Activated naive CD4-positive, alpha-beta T cell treated with anti-CD3 and anti-CD28 coated beads, Interleukin-2, amount 50 U/mL, for 72 hours (primary cell): ENCODE measurements at places on chromosomes 7 and 10.

DNA sequence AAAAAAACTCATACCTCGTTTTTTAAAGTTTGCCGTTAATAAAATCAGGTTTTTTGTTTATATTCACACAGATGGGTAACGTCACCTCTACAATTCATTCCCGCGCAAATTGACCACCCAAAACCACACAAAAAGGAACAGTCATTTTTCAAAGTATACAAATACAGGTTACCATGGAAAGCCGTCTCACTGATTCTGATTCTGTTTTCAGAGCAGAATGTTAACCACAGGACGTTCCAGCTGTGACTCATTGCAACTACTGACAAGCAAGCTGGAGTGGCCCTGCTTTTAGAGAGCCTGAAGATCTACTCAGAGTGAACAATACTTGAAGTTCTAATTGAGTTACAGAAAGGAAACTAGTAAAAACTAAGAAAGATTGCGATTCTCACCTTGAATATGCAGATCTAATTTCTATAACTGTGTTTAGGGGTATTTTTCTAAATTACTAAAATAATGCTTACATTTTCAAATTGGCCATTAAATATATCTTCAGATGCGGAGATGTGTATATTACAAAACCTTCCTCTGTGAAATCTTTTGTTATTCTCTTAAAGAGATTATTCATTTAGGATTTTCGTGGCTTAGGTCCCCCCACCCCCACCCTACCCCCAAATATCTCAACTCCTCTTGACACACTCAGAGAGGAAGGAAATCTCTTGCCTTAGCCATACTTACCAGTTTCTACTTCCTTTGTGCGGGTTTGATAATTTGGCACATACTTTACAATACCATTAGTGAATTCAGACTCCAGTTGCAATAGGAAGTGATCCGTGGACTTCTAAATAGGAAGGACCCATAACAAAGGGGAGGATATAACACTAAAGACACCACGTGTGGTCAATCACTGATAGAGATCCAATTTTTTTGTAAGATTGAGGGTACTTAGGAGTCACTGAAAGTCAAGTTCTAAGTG, 106.0 kb downstream of the CUBN start:
- peak; percentile 73 for DNase-seq

DNA sequence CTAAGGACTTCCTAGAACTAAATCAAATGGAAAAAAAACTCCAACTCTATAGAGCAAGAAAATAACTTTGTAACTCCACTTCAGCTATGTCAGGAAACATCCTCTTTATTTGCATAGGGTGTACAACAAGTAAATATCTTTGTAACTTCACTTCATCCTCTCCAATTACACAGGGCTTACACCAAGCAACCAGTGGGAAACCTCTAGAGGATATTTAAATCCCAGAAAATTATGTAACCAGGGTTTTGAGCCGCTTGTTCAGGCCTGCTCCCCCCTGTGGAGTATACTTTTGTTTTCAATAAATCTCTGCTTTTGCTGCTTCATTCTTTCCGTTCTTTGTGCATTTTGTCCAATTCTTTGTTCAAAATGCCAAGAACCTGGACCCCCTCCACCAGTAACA, 22.2 kb downstream of the LIPJ start:
- DNase-seq, result no peak

DNA sequence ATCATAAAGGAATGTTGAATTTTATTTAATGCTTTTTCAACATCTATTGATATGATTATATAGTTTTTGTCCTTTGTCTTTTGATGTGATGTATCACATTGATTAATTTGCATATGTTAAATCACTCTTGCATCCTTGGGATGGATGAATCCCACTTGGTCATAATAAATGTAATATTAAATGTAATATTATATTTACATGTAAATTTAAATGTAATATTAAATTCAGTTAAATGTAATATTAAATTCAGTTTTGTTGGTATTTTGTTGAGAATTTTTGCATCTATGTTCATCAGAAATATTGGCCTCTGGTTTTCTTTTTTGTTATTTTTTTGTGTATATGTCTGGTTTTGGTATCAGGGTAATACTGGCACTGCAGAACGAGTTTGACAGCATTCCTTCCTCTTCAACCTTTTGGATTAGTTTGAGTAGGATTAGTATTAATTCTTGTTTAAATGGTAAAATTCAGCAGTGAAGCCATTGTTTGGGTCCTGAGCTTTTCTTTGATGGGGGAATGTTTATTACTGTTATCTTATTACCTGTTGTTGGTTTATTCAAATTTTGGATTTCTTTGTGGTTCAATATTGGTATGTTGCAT, 37.8 kb downstream of the ABCA13 start:
- DNase-seq, result no peak

- no peak for DNase-seq
Measured at GRCh38 chr10:17710181-17710580, 41.8 kb upstream of the TMEM236 start.

DNA sequence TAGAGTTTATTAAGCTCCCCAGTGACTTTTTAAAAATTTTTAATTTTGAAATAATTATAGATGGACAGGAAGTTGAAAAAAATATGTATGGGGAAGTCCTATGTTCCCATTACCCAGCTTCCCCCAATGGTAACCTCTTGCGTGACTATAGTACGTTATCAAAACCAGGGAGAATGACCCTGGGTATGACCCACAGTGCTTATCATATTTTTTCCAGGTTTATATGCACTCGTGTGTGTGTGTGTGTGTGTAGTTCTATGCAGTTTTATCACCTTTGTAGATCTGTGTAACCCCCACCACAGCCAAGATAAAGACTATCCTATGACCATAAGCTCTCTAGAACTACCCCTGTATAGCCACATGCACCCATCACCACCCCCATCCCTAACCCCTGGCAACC, 72.8 kb downstream of the TBXAS1 start:
- DNase-seq, result no peak

DNA sequence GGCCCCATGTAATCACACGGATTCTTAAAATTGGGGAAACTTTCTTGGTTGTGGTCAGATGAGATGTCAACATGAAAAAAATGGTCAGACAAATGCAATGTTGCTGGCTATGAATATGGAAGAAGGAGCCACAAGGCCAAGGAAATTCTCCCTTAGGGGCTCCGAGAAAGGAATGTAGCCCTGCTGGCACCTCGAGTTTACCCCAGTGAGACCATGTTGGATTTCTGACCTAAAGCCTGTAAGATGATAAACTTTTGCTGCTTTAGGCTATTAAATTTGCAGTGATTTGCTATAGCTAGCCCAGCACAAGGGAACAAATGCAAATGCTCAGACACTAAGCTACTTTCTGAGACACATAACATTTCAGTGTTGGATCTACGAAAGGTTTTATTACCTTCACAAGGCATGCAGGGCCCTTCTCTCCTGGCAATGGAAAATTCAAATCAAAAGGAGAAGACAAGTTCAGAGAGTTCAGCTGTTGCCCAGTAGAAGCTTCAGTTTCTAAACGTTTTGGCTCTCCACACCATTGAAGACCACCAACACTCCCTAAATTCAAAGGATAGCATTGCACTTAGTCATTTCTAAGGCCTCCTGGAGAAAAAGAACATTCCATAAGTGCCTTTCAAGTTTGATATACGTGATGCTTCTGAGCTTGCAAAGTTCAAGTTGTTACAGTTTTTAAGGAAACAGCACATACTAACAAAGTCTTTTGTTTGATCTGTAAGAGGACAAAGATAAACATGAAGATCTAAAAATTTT, 23.4 kb downstream of the MCMBP start:
- DNase-seq, result no peak

DNA sequence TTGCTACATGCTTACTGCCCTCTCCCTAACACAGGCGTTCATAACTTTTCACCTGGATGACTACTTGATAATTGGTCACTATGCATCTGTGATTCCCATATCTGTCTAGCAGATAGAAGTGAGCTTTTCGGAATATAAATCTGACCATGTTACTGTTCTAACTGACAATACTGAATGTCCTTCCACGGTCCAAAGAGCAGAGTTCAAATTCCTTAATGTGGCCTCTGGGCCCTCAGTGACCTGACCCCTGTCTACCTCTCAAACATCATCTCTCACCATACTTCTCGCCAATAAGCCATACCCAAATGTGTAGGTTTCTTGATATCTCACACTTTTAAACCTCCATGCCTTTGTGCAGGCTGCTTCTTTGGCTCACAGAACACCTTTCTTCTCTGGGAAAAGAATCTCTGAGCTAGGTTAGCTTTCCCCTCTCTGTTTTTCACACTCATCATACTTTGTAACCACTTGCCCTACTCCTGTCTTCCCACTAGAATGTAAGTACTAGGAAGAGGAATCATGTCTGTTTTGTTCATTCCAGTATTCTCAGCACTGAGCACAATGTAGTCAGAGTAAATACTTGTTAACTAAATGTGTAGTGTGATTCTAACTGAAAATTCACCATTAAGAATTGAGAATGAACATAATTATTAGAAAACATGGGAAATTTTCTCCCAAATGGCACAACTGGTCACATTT, 39.2 kb upstream of the LRRC17 start:
- DNase-seq, result no peak

GRCh38 chr10:92693534-92693893, 3.8 kb downstream of the HHEX start:
- no peak for DNase-seq
